GM12892 (cell line): ENCODE measurements at places on chromosomes 16 and 17.
A peak's percentile ranks its signal among the peaks of the same experiment; 100 is the strongest.

DNA sequence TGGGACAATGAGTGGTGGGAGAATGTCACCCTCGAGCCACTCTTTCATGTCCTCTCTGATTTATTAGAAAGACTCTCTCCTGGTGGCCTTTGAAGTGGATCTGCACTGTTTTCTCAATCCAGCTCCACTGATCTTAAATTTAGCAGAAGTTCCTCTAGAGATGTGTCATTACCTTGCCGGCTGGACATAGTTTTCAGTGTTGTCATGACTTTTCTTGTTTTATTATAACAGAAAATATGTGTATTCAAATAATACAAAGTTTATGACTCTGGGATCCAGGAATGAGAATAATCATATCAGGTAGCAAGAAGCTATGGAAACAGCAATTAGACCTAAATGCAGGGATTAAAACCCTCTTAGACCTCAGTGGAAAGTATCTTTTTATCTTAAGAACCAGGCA is 247.5 kb upstream of the ELAC2 start:
- DNase-seq: no peak

DNA sequence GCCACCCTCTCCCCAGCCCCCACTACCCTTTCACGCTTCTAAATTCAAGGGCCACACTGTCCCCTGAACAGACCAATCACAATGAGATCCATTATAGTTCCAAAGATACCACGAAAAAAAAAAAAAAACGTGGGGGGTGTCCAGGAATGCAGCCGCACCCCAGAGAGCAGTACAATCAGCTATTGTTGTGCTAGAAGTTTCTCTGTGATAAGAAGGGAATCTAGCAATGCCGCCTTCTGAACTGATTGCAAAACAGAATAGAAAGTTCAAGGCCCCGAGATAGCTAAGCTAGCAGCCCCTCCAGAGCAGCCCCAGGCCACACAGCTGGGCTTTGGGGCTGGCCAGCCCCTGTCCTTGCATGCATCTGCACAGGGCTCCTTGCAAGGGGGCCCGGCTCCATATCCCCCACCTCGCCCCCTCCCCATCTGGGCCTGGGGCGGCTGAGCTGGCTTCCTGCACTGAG is 86.9 kb upstream of the CBX4 start:
- DNase-seq: no peak

- DNase-seq: peak; percentile 57
Measured at GRCh38 chr17:70168977-70169708, at the start of gene KCNJ2. TSS of gene KCNJ2 (plus strand) at chr17:70169532. CDS start at chr17:70175040, 5,508 bp downstream.

DNA sequence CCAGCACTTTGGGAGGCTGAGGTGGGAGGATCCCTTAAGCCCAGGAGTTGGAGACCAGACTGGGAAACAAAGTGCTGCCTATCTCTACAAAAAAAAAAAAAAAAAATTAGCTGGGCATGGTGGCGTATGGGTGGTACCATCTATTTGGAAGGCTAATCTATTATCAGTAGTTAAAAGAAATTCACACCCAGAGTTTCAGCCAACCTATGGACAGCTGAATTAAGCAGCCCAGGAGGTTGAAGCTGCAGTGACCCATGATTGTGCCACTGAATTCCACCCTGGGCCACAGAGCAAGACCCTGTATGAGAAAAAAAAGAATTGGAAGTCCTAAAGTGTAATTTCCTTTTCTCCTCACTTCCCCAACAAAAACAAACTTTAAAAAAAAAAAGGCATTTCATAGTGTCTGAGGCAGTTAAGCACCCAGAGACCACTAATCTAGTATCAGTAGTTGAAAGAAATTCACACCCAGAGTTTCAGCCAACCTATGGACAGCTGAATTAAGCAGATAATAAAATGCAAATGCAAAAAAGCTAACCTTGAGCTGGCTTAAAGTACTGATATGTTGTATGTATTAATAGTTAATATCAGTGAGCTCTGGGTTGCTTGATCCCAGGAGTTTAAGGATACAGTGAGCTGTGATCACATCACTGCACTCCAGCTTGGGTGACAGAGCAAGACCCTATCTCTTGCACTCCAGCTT is 18.1 kb downstream of the CLTC start:
- no peak for DNase-seq

GRCh38 chr16:74261068-74261467 is 35.5 kb upstream of the PSMD7 start:
- DNase-seq: no peak

DNA sequence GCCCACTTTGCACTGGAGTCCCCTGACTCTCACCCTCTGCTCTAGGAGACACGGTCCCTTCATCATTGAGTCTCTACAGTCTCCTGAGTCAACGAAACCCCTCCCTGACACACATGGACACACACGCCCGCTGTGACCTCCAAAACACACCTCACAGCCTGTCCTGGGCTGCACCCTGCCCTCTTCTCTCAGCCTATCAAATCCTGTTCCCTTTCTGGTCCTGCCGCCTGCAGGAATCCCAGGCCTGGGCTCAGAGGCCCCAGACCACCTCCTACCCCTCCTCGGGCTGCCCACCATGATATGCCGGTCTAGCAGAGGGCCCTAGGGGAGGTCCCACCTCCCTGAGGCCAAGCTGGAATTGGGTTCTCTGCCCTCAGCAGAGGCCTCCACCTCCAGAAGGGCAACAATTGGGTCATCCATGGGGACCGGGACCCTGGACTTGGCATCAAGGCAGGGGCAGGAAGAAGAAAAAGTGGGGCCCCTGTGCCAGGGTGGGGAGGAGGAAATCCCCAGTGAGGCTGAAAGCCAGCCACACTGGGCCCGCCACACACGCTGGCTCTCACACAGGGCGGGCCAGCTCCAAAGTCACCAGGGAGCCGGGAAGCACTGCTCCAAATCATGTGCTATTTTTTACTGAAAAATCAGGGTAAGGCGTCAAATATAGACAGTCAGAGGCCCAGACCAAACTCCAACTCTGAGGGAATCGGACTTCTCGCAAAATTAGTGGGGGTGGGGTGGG is 3.4 kb downstream of the PPP1R9B start:
- no peak for DNase-seq

DNA sequence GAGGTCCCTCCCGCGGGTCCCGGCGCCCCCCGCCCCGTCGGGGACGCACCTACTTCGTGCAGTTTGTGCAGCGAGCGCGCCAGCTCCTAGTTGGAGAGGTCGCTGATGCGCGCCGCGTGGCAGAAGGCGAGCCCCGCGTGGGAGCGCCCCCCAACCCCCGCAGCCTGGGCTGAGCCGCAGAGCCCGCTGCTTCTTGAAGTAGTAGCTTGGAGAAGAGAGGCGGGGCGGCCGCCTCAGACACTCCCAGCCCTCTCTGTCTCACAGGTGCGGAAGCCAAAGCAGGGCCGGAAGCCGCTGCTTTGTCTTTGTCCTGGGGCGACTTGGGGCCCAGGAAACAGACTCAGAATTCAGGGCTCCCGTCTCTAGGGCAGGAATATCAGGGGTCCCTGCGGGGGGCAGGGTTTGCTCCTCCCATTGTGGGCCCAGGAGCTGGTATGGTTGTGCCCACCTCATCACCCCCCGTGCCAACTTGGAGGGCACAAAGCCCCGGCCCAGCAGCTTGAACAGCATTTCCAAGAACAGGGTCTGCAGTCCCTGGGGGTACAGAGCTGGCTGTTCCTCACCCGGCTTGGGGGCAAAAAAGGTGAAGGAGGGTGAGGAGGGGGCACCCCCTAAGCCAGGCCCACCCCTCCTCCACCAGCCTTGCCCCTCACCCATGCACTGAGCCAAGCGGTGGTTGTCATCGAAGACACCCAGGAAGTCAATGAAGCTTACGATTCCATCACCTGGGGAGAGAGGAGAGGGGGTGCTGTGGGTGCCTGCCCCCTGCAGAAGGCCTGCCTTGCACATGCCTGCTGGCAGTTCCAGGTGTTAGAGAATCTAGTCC is 13.5 kb downstream of the SPATA32 start:
- peak; percentile 95 for DNase-seq

DNA sequence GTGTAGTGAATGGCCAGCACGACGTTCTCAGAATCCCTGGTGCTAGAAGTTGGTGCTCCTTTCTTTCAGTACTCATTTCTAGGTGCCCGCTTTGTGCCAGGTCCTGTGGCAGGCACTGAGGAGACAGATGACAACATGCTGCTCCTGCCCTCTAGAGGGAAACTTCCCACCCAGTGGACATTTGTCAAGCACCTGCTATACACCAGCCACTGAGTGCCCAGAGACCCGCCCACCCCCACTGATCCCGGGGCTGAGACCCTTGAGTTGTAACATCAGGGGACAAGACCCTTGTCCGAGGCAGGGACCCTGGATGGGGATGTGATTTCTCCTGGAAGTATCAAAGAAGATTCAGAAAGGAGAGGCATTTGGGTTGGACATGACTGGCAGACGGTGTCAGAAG is 25.1 kb downstream of the UNC13D start:
- DNase-seq: no peak

DNA sequence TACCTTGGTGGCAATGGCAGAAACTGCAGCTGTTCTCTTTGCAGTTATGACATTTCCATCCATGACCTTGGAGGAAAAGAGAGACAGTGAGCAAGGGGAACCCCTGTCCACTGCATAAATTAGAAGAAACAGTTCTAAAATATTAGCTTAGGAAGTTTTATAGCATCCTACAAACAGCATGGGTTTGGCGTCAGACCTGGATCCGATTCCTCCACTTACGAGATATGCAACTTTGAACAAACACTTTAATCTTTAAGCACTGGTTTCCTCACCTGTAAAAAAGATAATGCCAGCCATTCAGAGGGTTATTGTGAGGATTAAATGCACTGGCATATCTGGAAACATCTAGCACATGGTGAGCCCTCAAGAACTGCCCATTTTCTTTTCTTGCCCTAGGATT is 2.6 kb downstream of the CRYM start:
- DNase-seq: no peak

DNA sequence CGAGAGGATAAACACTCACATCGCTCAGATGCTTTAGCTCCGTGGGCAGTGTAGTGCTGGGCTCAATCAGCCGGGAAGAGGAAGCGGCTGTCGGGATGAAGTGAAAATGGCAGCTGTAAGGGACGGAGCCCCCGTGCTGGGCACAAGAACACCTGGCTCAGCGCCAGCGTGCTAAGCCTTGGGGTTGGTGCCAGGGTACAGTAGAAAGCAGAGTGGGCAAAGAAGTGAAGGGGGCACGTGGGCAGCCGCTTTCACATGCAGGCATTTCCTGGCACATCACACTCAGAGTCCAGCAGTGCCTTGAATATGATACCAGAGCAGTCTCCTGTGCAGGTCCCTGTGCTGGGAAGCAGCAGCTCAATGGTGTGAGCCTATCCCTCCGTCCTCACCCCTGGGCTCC is 51.1 kb upstream of the FOXF1 start:
- no peak for DNase-seq

GRCh38 chr17:19554393-19554792 is 20.7 kb downstream of the SLC47A1 start:
- DNase-seq: no peak

GRCh38 chr17:67379251-67379630 is 2.2 kb downstream of the PITPNC1 start:
- DNase-seq: no peak

GRCh38 chr17:34837876-34838478 is 123.3 kb downstream of the CCT6B start:
- no peak for DNase-seq

GRCh38 chr17:74523308-74523707 is 8.0 kb downstream of the CD300LB start:
- no peak for DNase-seq

DNA sequence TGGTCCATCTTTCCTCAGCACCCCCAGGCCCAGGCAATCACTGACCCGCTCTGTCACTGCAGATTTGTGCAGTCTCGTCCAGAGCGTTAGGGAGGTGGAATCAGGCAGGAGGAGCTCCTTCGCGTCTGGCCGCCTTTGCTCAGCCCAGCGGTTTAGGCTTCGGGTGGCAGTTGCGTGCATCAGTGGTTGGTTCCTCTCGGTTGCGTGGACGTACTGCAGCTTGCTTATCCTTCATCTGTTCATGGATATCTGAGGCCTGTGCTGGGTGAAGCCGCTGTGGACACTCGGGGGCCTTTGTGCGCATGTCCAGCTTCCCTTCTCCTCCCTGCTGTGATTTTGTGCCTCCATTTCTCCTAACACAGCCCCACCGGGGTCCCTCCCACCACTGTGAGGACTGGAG is 4.7 kb upstream of the P2RX1 start:
- no peak for DNase-seq

GRCh38 chr17:46977348-46977747 is 1.7 kb downstream of the RPRML start:
- DNase-seq: no peak

- peak; percentile 98 for DNase-seq
Measured at GRCh38 chr16:75265911-75266701, 14.7 kb upstream of the BCAR1 start.

DNA sequence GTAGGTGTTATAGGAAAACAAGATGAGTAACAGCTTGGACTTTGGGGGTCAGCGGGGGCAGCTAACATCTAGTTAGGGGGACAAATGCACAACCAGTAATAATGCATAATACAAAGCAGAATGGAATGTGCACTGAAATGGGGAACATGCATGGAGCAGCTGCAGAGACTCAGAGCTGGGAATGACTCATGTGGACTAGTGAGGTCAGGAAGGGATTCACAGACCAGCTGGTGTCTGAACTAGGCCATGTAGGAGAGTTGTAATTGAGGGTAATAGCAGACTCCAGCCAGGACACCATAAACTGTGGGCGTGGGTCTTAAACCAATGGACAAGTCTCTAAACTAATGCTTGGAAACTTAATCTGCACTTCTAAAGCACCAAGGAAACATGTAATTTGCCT is 176.8 kb upstream of the ASIC2 start:
- no peak for DNase-seq

- no peak for DNase-seq
Measured at GRCh38 chr17:44847586-44847985, at the start of gene HIGD1B. TSS of gene HIGD1B (plus strand) at chr17:44847883. CDS start at chr17:44848153, 270 bp downstream.

DNA sequence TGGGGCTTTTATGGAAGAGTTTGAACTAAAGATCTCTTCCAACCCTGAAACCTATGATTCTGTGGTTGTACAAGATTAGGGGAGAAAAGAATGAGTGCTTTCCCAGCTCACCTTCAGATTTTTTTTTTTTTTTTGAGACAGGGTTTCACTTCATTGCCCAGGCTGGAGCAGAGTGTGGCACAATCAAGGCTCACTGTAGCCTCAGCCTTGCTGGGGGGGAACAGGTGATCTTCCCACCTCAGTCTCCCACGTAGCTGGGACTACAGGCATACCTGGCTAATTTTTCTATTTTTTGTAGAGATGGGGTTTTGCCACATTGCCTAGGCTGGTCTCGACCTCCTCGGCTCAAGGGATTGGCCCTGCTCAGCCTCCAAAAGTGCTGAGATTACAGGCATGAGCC is 21.8 kb upstream of the ITGB3 start:
- DNase-seq: no peak

DNA sequence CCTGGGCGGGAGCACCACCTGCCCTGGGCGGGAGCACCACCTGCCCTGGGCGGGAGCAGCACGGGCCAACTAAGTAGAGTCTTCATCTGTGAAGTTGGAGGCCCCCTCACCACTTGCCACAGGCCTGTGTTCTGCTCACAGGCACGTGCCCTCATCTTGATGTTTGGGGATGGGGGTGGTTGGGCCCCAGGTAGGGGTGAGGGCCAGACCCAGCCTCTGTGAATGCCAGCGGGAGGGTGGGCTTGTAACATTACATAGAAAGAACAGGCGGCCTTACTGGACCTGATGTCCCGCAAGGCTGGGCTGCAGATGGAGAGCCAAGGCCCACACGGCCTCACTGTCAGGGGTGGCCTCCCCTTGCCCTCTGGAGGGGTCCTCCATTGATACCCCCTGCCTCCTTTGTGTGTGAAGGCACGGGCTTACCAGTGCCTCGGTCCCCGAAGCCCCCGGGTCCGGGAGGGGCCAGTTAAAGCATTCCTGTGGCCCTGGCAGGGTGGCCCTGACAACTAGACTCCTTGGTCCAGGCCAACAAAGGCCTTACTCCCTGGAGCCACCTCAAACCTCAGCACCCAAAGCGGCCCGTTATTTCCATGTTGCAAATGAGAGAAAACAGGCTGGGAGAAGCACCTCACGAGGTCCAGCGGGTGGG is 1.1 kb upstream of the SLC16A3 start:
- DNase-seq: no peak

GRCh38 chr17:15261802-15262290 is 3.3 kb downstream of the PMP22 start:
- no peak for DNase-seq
